ENCODE measurements at places on chromosomes 6 and 20.

DNA sequence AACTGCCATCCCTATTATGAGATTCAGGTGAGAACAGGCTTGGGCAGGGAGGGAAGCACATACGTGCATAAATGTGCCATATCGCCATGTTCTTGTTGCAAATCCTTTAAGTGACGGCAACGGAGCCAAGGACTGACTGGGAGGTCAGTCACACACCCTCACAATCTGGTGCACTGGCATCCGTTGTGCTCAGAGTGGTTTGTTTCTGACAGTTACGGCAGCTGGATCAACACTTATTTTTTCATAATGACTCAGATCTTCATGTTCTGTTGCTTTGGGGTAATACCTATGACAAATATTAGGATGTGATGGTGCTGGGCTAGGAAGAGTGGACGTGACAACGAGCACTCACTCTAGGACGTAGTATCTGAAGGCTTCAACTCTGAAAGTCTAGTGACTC, 56.2 kb upstream of the PREP start:
- H3K27me3 ChIP-seq: no peaks in the 10 kb centered on the region
- H3K4me1 ChIP-seq: peaks cover 12% of the 10 kb centered on the region
- DNase-seq: no peak
- H3K36me3 ChIP-seq: no peaks in the 10 kb centered on the region
- 0 out of 2 replicates have a peak overlapping the region, but pooled peaks have one; percentile 33 for H3K27ac ChIP-seq

DNA sequence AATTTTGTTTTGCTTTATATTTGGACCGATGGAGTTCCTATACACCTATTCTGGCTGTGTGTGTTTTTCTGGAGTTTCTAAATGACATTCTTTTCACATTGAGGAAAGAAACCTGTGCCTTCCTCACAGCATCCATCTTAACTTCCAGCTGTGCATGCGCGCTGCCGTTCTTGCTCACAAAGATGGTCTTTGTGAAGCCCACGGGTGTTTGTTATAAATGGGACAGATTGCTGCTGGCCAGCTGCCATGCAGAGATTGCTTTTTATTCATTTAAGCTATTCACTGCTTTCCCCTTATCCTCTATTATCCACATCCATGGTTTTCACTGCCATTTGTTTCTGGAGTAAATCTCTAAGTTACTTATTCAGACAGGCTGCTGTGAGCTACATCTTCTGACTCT, 54.2 kb downstream of the SYNDIG1 start:
- DNase-seq: no peak
- H3K27ac ChIP-seq: no peak overlapping the region
- no peaks in the 10 kb centered on the region for H3K4me1 ChIP-seq

DNA sequence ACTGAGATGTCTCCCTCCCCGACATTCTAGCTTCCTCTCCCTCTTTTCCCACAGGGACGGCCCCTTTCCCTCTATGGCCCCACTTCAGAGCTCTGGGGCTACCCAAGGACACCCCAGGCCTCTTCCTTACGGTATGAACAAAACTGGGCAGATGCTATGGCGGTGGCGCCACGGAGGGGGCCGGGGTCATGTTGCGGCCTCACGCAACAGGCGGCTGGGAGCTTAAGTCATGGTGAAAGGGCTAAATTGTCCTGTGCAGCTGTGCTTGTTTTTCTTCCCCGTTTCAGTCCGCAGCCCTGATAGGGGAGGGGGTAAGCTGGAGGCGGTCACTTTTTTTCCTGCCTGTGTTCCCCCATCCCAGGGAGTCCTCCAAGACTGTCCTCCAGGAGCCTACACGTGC, 17.6 kb upstream of the KIAA1755 start:
- no peaks in the 10 kb centered on the region for H3K27me3 ChIP-seq
- H3K4me3 ChIP-seq: no peak overlapping the region
- no peaks in the 10 kb centered on the region for H3K36me3 ChIP-seq
- DNase-seq: no peak

- no peaks in the 10 kb centered on the region for H3K36me3 ChIP-seq
- H3K4me1 ChIP-seq: no peaks in the 10 kb centered on the region
- no peak overlapping the region for H3K4me3 ChIP-seq
- H3K27ac ChIP-seq: no peak overlapping the region
- no peak for DNase-seq
Observed at GRCh38 chr6:65259059-65259458, 448.0 kb downstream of the EYS start.

DNA sequence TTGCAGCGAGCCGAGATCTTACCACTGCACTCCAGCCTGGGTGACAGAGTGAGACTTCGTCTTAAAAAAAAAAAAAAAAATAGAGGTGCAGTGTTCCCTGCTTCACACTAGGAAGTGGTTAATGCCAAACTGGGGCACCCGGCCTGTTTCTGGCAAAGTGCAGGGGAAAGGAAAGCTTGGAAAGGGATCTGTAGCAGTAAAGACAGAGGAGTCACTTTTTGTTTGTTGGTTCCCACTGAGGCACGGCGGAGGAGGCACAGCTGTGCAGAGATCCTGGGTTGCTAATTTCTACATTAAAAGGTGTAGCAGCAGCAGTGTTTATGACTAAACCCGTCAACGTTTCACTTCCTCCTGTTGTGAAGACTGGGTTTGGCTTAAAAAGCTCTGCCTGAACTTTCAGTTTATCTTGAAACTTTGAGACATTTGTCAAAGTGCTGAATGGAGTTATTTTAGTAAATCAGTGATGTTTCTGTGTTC, 125.6 kb downstream of the CARMIL1 start:
- no peaks in the 10 kb centered on the region for H3K27me3 ChIP-seq
- no peak overlapping the region for H3K27ac ChIP-seq
- H3K4me1 ChIP-seq: no peaks in the 10 kb centered on the region
- H3K36me3 ChIP-seq: no peaks in the 10 kb centered on the region

GRCh38 chr6:25263657-25264056, 15.5 kb upstream of the CARMIL1 start:
- no peak for DNase-seq
- H3K4me3 ChIP-seq: no peak overlapping the region
- no peaks in the 10 kb centered on the region for H3K36me3 ChIP-seq
- H3K27ac ChIP-seq: no peak overlapping the region
- H3K27me3 ChIP-seq: no peaks in the 10 kb centered on the region
